ENCODE measurements at places on chromosomes 6 and 20.

- no peak for DNase-seq
These were observed 97.4 kb upstream of the CNR1 start for GRCh38 chr6:88263591-88263990.

- DNase-seq, result no peak
These were observed 10.3 kb upstream of the RALY start for GRCh38 chr20:33983371-33983770.

DNA sequence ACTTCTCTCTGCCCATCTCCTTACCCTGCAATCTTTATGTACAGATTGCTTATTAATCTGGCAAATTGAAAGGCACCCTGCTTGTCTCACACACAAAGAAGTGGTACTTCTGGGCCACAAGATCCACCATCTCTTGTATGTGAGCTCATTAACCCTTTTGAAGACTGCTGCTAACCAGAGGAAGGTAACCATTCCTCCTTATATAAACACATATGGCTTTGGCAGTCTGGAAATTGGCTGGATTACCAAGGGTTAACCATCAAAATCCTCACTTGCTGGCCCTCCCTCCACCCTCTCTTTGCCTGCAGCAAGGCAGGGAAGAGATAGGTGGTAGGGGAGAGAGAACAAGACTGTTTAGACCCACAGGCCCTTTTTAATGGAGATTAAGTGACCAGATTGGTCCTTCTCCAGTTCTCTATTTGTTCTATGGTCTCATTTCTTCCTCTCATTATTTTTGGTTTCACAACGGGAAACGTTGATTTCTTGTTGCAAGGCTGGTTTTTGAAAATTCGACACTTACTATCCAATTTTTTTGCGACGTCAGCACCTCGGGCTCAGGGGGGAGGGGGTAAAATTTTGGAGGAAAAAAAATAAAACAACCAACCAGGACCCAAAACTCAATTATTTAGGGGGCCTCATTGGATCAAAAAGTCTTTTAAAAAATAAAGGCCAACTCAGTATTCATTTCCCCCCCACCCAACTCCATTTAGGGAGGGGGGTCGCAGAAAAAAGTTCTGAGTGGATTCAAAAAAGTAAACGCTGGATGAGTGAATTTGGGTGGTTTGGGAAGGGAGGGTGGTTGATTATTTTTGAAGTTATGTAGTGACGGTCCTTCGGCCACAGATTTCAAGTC is 859 bp downstream of the PPP1R10 start:
- DNase-seq, result no peak

GRCh38 chr6:81252231-81252630 is 500.2 kb downstream of the TENT5A start:
- no peak for DNase-seq

GRCh38 chr6:2804516-2804915 is 37.1 kb downstream of the SERPINB1 start:
- DNase-seq, result no peak

DNA sequence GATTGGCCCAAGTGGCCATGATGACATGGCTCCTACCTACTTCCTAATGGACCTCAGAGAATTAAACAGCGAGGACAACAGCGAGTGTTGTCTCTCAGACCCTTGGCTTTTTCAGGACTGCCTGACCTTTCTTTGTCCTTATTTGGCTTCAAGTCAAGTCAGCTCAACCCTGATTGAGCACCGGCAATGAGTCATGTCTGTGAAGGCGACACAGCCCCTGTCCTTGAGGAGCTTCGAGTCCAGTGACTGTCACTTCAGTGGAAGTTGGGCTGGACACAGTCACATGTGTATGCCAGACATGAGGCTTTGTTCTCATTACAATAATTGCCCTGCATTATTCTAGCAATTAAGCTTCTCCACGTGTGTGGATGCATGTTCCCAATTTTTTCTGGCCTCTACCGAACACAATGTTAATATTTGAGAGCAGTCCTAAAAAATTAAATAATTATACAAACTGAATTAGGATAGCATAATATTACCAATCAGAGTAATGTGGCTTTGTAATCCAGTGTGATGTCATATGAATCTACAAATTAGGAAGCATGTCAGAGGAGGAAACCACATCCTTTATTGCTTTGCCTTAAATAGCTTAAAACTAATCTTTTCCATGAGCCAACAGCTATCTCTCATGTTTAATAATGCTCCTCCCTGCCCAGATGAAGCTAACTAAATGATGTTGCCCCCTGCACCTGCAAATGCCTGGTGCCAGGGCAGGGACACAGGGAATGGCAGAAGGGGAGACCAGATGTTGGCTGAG is 178.6 kb downstream of the CDH26 start:
- DNase-seq, result no peak

- no peak for DNase-seq
These were observed 19.7 kb downstream of the PPIL6 start for GRCh38 chr6:109420751-109421150.

- DNase-seq, result no peak
These were observed 43.5 kb upstream of the TIAM2 start for GRCh38 chr6:154951345-154952200.
